Testis (tissue), 5 donors: ENCODE measurements at places on chromosomes 5 and 9. TPM values are rescaled to one million over a fixed set of nuclear protein-coding genes. Genes with fewer than 3 reads are reported as not detected.

ACER2 gene
- 4.4 TPM for total RNA-seq

DDX41 gene
- total RNA-seq, result 193 TPM

MLANA gene
- total RNA-seq, result not detected

GPR151 gene
- not detected for total RNA-seq

TMEM232 gene
- 42.6 TPM for total RNA-seq

SLU7 gene
- 92.4 TPM for total RNA-seq

SPINK5 gene
- 1.1 TPM for total RNA-seq

CDC14B gene
- 33.1 TPM for total RNA-seq

- no peaks in the 10 kb centered on the region for H3K27me3 ChIP-seq
- H3K4me1 ChIP-seq, result no peaks in the 10 kb centered on the region
- no peaks in the 10 kb centered on the region for H3K36me3 ChIP-seq
- DNase-seq, result no peak
- H3K4me3 ChIP-seq, result no peak overlapping the region
These were observed 93.4 kb downstream of the UNC13B start for GRCh38 chr9:35254984-35255857.

DNA sequence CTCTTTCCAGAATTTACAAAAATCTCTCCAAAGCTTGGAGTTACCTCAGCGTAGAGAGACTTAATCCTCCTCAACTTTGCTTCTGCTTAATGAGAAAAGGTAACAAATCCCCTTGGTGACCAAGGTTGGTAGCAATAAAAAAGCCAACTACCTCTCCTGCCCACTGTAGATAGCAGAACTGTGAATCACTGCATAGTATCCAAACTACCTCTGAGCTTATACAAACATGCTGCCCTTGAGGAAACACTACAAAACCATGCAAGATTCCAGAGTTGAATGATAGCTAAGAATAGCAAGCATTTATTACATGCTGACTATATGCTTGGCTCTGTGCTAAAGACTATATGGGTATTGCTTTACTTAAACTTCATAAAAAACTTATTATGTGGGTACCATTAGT, 2.8 kb upstream of the ADAMTS12 start:
- no peaks in the 10 kb centered on the region for H3K4me1 ChIP-seq
- no peaks in the 10 kb centered on the region for H3K36me3 ChIP-seq
- H3K27me3 ChIP-seq, result no peaks in the 10 kb centered on the region
- no peak for DNase-seq

GRCh38 chr9:4826417-4827166, 33.8 kb downstream of the RCL1 start:
- H3K36me3 ChIP-seq, result no peaks in the 10 kb centered on the region
- no peak overlapping the region for H3K27ac ChIP-seq
- H3K27me3 ChIP-seq, result no peaks in the 10 kb centered on the region
- H3K4me3 ChIP-seq, result no peak overlapping the region
- no peak for DNase-seq
- H3K4me1 ChIP-seq, result peaks cover 2% of the 10 kb centered on the region

DNA sequence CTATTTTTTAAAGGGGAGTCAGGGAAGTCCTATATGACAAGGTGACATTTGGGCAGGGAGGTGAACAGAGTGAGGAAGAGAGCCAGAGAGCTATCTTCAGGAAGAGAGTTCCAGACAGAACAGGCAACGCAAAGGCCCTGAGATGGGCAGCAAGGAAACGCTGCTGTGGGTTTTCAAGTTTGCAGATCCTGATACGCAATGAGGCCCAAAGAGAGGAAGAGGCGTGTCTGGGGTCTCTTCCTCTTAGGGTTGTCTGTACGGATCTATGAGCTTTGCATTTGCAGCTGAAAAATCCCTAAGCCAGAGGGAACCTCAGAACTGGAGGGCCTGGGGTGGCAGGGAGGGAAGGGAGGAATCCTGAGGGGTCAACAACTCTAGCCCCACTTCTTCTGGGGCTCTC, 13.6 kb downstream of the FAT2 start:
- H3K27ac ChIP-seq, result no peak overlapping the region
- no peaks in the 10 kb centered on the region for H3K36me3 ChIP-seq
- H3K4me1 ChIP-seq, result no peaks in the 10 kb centered on the region
- no peak for DNase-seq

GRCh38 chr5:78738693-78739300, 90.2 kb upstream of the LHFPL2 start:
- H3K36me3 ChIP-seq, result no peaks in the 10 kb centered on the region
- no peak for DNase-seq
- H3K4me3 ChIP-seq, result no peak overlapping the region

DNA sequence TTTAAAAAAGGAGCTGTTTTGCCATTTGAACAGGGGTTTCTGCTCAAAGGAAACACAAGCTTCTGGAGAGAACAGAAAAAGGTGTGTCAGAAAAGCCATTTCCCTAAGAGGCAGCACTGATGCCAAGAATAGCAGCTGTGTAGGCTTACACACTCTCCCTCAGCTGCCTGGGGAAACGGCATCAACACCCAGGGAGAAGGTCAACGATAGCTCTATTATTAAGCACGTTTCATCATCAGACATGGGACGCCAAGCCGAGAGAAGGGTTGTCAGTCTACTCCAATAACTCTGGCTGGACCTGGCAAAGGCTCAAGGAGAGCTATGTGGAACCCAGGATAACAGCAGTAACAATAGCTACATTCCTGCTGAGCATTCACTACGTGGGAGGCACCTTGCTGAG, 314.2 kb downstream of the CDK5RAP2 start:
- H3K4me1 ChIP-seq, result no peaks in the 10 kb centered on the region
- H3K36me3 ChIP-seq, result no peaks in the 10 kb centered on the region
- H3K27ac ChIP-seq, result no peak overlapping the region
- DNase-seq, result peak; percentile 29

- no peaks in the 10 kb centered on the region for H3K27me3 ChIP-seq
- H3K36me3 ChIP-seq, result no peaks in the 10 kb centered on the region
- H3K27ac ChIP-seq, result no peak overlapping the region
- no peak for DNase-seq
- H3K4me3 ChIP-seq, result no peak overlapping the region
These were observed 29.9 kb downstream of the MAT2B start for GRCh38 chr5:163535290-163535689.

DNA sequence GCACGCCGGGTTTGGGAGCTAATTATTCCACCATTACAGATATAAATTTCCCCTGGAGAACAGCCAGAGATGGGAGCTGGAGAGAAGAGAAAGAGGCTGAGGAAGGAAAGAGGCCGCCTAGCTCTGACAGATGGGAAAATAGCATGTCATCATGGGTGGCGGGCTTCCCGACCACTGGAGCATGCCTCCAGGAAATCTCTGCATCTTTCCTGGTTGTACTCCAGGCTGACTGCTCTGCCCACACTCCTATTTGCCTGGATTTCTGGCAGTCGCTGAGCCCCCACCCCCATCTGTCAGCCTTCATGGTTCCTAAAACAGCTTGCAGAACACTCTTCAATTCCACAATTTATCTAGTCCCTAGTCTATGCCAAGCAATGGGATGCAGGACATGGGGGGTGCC, 14.3 kb upstream of the GABRP start:
- DNase-seq, result no peak
- H3K27me3 ChIP-seq, result no peaks in the 10 kb centered on the region
- H3K4me3 ChIP-seq, result no peak overlapping the region
- no peaks in the 10 kb centered on the region for H3K4me1 ChIP-seq
- H3K27ac ChIP-seq, result no peak overlapping the region

- no peak for DNase-seq
- H3K4me3 ChIP-seq, result no peak overlapping the region
- H3K4me1 ChIP-seq, result no peaks in the 10 kb centered on the region
- no peaks in the 10 kb centered on the region for H3K27me3 ChIP-seq
These were observed 28.3 kb upstream of the SPRY4 start for GRCh38 chr5:142353071-142353472.

DNA sequence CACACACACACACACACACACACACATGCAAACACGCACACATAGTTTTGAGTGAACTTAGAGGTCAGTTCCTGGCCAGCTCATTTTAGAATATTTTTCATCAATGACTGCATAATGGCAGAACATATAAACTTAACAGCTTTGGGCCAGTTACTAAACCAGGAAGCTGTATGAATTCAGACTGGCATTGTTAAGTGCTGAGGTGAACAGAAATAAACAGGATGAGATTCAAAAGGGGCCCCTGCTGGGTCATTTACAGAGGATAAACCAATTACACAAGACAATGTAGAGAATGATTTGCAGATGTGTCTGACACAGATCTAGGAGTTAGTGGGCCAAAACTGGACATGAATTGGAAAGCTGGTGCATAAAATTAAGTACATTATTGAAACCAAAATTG, 44.6 kb downstream of the MARCHF11 start:
- H3K4me3 ChIP-seq, result no peak overlapping the region
- H3K36me3 ChIP-seq, result no peaks in the 10 kb centered on the region
- no peak overlapping the region for H3K27ac ChIP-seq
- no peak for DNase-seq
- H3K4me1 ChIP-seq, result no peaks in the 10 kb centered on the region

- H3K27me3 ChIP-seq, result no peaks in the 10 kb centered on the region
- no peaks in the 10 kb centered on the region for H3K4me1 ChIP-seq
- no peak overlapping the region for H3K27ac ChIP-seq
- H3K36me3 ChIP-seq, result no peaks in the 10 kb centered on the region
- DNase-seq, result no peak
These were observed 44.1 kb upstream of the MROH2B start for GRCh38 chr5:41115281-41115680.

DNA sequence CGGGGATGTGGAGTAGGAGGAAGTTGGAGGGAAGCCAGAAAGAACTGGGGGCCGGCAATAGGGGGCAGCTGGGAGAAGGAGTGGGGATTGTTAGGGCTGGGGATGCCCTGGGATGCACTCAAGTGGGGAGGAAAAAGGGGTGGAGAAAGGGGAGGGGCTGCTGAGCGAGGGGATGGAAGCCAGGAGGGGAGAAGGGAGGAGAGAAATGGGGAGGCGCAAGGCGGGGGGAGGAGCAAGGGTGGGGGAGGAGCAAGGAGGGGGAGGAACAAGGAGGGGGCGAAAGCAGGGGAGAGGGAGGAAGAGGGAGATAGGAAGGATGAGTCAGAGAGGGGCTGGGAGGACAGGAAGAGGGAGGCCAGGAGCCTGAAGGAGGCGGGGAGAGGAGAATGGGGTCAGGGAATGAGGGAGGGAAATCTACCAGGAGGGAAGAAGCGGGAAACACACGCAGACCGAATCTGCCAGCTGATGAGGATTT, 1.6 kb downstream of the IRX4 start:
- H3K4me1 ChIP-seq, result peaks cover 6% of the 10 kb centered on the region
- H3K27me3 ChIP-seq, result no peaks in the 10 kb centered on the region
- DNase-seq, result no peak
- no peaks in the 10 kb centered on the region for H3K36me3 ChIP-seq

DNA sequence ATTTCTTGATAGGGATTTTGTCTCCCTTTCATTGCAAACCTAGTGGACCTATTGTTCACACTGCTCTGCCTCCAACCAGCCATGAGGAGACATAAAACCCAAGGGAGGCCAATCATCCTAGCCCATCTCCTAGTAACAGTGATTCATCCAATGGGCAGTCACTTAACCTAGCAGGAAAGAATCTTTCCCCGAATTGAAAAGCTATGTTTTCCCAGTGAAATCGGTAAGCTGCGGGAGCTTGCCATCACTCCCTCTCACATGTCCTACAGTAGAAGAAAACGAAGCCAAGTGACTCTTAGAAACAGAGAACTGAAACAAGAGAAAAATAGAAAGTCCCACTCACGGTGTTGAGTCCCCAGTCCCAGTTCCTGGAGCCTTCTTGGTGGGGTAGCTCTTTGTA, 123.3 kb downstream of the SUSD1 start:
- H3K27ac ChIP-seq, result no peak overlapping the region
- H3K4me3 ChIP-seq, result no peak overlapping the region
- H3K27me3 ChIP-seq, result no peaks in the 10 kb centered on the region

DNA sequence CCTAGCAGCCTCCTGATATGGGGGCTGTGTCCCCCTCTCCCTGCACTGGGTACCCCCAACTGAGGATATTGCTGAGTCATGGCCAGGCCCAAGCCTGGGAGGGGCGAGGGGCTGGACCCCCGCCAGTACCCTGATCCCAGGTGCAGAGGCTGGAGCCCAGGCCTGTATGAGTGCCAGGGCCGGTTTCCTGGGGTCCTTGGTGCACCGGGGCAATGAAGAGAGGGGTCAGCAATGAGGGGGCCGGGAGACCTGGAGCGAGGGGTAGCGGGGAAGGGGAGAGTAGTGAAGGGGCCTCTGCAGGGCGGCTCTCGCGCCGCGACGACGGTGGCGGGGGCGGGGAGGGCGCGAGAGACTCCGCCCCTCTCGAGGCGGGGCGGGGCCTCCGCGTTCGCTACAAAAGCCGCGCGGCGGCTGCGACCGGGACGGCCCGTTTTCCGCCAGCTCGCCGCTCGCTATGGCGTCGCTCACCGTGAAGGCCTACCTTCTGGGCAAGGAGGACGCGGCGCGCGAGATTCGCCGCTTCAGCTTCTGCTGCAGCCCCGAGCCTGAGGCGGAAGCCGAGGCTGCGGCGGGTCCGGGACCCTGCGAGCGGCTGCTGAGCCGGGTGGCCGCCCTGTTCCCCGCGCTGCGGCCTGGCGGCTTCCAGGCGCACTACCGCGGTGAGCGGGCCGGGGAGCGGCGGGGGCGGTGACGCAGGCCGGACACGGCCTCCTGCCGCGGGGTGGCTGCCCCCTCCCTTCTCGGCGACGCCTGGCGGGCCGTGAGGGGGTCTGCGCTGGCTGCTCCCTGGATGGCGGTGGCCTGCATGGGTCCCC, at the start of gene SQSTM1:
TSS of gene SQSTM1 (plus strand) at position 423 of the 815 bp plus-strand sequence. CDS start at position 455, 32 bp downstream.
- H3K36me3 ChIP-seq, result no peaks in the 10 kb centered on the region
- H3K27ac ChIP-seq, result peak within 1 kb of the TSS; percentile 100
- H3K4me1 ChIP-seq, result peaks cover 63% of the 10 kb centered on the region
- H3K27me3 ChIP-seq, result no peaks in the 10 kb centered on the region
- peak within 1 kb of the TSS; percentile 100 for H3K4me3 ChIP-seq
- peak; percentile 83 for DNase-seq

- no peaks in the 10 kb centered on the region for H3K36me3 ChIP-seq
- H3K4me1 ChIP-seq, result no peaks in the 10 kb centered on the region
These were observed 35.2 kb downstream of the CAMK2A start for GRCh38 chr5:150254363-150254762.

DNA sequence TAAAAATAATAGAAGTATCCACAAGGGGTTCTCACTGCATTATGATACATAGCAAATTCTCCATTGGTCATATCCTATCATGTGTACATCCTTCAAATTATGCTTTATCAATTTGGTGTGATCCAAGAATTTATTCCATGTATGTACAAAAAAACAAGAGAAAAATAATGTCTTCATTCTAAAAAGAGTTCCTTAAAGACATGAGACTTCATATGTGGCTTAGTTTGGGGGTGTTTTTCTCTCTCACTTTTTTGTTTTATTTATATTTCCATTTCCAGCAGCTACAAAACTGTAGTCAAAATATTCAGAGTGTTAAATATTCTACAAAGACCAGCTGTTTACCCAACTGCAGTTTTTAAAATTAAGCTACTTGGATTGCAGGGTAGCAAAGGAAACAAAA, 972.0 kb downstream of the DTWD2 start:
- H3K27me3 ChIP-seq, result no peaks in the 10 kb centered on the region
- DNase-seq, result no peak
- no peak overlapping the region for H3K4me3 ChIP-seq
- no peak overlapping the region for H3K27ac ChIP-seq

GRCh38 chr9:95573463-95573862, 56.7 kb upstream of the PTCH1 start:
- no peaks in the 10 kb centered on the region for H3K4me1 ChIP-seq
- H3K4me3 ChIP-seq, result no peak overlapping the region
- H3K27me3 ChIP-seq, result no peaks in the 10 kb centered on the region
- no peaks in the 10 kb centered on the region for H3K36me3 ChIP-seq

- no peak overlapping the region for H3K4me3 ChIP-seq
- no peaks in the 10 kb centered on the region for H3K27me3 ChIP-seq
- no peak overlapping the region for H3K27ac ChIP-seq
- H3K4me1 ChIP-seq, result no peaks in the 10 kb centered on the region
- no peak for DNase-seq
These were observed 118.2 kb downstream of the ADAMTS6 start for GRCh38 chr5:65363499-65363898.
